ENCODE measurements at places on chromosomes 7 and 10.

GRCh38 chr7:100951172-100951571 is 1.8 kb downstream of the MUC3A start:
- no peak for DNase-seq

- DNase-seq = no peak
Observed at GRCh38 chr10:51311228-51311627, 236.9 kb downstream of the PRKG1 start.

GRCh38 chr10:20858292-20859124 is 38.6 kb downstream of the NEBL start:
- DNase-seq = no peak

DNA sequence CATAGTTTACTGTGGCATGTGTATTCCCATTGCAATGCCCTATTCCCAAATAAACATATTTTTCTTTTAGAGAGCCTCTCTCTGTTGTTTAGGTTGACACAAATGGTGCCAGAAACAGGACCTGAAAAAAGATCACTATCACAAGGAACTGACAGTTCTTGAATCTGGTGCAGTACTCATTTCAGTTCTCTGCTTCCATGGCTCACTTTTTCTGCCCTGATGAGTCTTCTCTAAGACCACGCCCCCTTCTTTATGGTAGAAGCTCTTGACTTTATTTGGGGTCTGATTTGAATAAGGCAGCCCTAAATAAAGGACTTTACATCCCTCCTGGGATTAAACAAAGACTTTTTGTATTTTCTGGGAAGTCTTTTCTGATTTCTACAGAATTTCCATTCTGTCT is 3.5 kb upstream of the CCDC126 start:
- no peak for DNase-seq

DNA sequence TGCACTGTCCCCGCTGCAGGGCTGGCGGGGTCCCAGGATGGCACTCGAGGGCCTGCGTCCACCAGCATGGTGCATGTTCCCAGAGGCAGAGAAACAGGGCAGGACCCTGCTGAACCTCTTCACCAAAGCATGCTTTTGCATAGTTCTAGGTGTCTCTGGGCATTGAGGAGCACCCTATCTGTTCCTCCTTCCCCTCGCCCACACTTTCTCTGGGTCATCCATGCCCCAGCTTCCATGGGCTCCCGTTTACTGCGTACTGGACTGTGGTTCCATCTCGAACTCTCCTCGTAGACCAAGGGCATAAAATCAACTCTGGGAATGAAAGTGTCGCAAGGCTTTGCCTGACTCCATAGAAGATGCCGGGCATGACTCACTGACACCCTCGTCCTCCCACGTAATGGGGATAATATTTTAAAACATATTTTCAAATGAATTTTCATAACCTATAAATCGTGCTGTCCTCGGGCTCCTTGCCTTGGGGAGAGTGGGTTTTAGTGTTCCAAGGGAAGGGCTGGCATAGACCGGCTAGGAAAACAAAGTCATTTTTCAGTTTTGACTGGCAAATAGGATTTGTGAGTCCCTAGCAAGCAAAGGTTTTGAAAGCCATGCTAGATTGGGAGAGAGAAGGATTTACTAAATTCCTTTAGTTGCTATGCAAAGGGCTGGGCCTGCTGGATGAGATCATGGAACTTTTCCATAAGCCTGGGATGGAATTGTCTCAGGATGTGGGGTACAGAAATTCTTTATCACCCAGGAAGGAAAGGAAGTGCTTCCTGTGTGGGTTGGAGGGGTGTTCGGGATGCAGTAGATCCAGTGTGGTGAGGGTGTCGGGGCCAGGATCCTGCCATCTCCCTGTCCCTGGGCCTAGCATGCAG is 498.7 kb upstream of the MKI67 start:
- no peak for DNase-seq

DNA sequence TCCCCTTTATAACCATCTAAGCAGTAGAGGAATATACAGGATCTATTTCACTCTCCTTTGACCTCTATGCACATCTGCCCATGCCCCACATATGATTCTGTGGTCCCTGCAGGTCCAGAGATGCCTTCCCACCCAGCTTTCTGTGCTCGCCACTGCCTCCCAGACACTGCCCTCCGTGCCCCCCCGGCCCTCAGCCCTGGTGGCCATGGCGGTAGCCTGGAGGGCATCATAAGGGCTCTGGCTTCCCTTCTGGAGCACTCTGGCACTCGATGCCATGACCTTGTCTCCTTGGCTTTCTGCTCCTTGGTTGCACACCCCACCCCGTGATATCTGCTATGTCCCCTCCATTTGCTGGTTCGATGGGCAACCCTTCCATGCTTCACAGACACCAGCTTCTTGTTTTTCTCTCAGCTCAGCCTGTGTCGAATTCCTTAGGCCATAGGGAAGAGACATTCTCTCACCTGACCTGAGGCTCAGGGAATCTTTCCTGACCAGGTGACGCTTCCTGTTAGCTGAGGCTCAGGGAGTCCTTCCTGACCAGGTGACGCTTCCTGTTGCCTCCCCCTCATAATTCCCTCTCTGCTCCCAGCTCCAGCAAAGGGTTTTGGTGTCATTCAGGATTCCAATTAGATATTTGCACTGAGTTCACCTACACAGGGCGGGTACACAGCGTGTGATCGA is 100.4 kb upstream of the GLI3 start:
- no peak for DNase-seq

- no peak for DNase-seq
Observed at GRCh38 chr10:88062385-88062784, 199.0 kb downstream of the PTEN start.

- no peak for DNase-seq
Observed at GRCh38 chr10:109261231-109261630, 662.1 kb downstream of the XPNPEP1 start.

DNA sequence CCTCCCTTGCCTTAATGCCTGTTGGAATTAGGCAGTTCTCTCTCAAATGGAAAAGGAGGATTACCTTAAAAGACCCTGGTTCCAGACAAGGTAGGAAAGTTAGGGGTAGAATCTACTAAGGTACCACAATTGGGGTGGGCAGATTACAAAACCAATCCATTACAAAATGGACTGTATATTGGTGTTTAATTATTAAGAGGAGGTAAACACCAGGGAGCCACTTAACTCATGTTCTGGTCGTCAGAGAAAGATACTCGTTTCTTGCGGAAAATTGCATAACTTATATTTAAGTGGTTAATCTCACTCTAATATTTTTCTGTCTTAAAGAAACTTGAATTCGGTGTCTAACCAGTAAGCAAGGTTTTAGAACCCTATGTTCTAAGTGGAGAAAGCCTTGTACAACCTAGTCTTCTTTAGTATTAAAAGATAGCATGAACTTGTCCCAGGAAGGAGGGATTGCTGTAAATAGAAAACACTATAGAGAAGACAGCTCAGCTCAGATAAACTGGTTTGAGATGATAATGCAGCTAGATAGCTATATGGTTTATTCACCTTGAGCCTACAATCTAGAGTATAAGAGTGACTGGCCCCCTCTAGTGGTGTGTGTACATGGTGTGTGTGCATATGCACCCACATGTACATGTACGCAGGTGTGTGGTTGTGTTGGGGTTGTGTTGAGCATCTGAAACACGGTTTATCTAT is 58.0 kb upstream of the STRIP2 start:
- DNase-seq = peak; percentile 15

- DNase-seq = no peak
Observed at GRCh38 chr10:32253276-32253675, 93.7 kb downstream of the EPC1 start.

DNA sequence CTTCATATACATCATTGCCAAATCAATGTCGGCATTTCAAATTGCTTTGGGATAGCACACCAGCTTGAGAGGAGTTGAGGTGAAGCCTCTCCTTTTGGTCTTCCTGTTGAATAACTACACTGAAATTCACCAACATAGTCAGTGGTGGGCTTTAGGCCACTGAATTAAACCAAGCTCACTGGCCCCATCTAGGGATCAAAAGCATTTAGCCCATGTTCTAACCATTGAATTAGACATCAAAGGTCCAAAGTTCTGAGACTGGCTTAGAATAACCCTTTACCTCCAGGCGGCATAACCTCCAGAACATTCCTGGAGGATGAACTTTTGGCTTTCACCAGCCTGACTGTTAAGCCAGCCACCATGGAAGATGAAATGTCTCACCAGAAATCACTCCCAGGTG is 54.6 kb downstream of the BPGM start:
- DNase-seq = no peak

DNA sequence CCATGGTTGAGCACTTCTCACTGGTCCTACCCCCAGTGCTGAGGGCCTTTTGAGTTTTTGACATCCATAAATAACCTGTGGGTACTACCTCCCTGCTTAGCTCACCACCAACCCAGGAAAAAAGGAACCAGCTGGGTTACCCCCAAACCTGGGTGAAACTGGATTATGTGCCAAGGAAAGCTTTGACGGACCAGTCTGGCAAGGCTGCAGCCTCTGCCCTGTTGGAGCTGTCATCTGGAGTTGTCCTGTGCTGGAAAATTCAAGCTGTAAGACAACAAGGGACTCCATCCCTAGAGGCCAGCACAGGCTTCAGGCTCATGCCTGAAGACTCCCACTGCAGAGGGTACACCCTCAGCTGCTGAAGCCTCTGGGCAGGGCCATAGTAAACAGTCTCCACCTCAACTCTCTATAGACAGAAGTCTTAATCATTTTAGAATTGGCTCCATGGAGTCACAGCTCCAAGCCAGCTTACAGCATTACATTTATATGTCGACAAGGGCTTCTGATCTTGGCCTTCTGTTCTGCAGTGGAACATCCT is 115.5 kb upstream of the AFAP1L2 start:
- no peak for DNase-seq

DNA sequence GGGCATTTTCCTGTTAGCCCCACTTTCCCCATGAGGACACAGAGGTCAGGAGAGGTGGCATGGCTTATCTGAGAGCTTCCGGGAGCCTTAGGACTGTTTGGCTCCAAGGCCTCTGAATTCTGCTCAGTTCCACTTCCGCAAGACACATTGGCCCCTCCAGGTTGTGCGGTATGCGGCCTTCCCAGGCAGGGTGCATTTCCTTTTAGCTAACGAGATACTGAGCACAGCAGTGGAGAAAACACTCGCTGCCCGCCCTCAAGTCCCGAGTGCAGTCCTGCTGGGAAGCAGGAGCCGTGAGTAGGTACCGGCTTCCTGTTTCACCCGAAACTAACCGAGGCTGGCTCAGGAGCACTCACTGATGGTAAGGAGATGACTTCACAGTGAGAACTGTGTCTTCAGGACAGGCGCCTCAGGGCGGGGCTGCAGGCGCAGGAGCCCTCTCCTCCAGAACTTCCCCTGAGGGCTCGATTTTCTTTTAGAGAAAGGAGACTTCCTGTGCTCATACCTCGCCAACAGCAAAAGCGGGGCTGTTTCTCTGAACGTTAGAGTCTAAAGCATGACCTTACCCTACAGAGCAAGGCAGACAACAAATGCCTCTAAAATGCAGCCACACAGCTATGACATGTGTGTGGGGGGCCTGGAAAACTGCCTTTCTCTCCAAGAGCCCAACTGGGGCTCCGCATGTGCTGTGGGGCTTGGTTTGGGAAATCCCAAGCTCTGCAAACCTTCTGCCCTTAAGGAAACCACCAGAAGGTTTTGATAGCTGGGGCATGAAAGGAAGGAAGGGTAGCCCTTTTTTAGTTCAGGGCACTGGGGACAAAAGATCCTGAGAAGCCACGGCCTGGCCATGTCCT is 25.9 kb downstream of the RGS10 start:
- DNase-seq = peak; percentile 46

GRCh38 chr7:15802425-15802824 is 115.9 kb upstream of the MEOX2 start:
- no peak for DNase-seq

GRCh38 chr7:1160670-1161021 is 650 bp upstream of the ZFAND2A start:
- no peak for DNase-seq

DNA sequence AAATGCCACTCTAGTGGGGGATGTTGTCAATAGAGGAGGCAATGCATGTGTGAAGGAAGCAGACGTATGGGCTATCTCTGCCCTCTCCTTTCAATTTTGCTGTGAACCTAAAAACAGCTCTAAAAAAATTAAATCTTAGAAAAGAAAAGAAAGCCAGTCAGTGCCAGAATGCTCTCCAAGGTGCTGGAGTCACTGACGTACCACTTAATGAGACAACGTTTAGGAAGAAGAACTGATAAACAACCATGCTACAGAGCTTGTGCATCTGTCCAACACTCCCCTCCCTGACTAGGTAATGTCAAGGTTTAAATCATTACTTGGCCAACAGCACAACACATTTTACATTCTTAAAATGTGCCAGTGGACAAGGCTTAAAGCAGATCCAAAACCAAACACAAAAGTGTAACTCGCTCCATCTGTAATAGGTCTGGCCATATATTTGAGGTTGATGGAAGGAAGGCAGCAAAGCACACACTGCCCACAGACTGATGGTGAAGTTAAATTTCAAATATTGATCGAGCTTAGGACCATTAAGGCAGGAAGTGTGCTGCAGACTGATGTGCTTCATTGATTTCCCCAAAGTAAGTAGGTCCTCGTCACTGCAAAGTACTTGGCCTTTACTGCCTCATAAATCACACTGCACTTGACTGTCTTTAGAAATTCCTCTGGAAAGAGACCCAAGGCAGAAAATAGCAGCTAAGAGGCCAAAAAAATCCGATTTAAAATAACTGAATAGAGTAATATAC is 15.5 kb downstream of the ARMH3 start:
- no peak for DNase-seq

GRCh38 chr10:80284522-80284921 is 4.9 kb downstream of the MAT1A start:
- no peak for DNase-seq

DNA sequence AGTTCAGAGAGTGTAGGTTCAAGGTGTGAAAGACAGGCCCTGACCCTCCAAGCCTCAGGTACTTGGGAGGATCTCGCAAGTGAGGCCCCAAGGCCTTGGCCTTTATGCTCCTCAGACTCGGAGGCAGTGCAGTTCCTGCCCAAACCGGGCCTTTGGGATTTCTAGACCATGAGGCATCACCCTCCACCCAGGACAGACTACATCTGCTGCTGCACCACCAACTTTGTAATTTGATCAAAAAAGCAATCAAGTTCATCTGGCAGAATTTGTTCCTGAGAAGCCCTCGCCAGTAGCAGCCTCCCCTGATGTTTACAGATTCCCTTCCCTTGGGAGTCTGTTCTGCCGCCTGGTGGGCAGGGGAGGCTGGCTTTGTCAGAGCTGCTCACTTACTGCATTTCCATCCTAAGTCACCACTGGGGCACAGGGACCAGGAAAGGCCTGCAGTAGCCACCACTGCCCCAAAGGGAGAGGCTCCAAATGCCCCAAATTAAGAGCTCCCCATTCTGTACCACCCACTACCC is 2.1 kb downstream of the CAMK2G start:
- DNase-seq = no peak

DNA sequence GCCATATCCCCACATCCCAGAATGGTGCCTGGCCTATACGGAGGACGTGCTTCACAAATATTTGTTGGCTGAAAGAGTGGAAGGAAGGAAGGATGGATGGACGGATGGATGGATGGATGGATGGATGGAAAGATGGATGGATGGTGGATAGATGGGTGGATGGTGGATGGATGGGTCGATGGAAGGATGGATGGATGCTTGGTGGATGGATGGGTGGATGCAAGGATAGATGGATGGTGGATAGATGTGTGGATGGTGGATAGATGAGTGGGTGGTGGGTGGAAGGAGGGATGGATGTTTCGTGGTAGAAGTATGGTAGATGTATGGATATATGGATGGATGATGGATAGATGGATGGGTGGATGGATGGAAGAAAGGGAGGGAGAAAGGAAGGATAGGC is 10.8 kb downstream of the CHAT start:
- DNase-seq = no peak

GRCh38 chr10:32627183-32627582 is 181.2 kb downstream of the CCDC7 start:
- DNase-seq = no peak

Data from stimulated activated CD8-positive, alpha-beta memory T cell treated with anti-CD3 and anti-CD28 coated beads, Interleukin-4, amount 100 ng/mL, for 24 hours (primary cell).